ENCODE measurements at places on chromosomes 5 and 9. TPM values are rescaled to one million over a fixed set of nuclear protein-coding genes. Genes with fewer than 3 reads are reported as not detected.

The DIPK1B gene
- 11.4 TPM for total RNA-seq

The TAF1L gene
- total RNA-seq = not detected

DNA sequence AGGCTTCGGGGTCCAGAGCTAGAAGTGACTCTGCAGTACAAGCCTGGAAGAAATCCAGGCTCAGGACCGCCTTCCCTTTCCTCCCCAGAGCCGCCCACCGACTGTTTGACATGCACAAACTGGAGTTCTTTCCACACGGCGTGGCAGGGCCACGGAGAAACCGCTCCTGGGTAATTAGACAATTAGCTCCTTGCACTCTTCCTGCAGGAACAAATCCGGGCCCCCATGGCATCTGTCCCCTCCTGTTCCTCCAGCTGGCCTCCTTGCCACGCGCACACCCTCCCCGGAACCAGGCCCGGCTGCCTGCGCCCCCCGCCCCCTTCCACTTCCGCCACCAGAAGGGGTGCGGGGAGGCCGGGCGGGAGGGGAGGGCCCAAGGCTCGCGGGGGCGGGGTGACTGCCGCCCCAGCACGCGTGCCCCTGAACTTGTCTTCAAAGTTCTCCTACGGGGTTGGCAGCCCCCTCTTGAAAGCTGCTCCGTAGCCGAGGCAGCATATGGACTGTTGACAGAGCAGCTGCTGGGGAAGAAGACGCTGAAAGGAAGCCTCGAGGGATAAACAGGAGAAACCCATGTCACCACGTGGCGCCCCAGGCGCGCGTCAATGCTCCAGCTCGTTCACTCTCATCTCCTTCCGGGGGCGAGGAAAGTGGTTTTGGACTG lies 74.3 kb downstream of the SEC61B start:
- no peak for DNase-seq

DNA sequence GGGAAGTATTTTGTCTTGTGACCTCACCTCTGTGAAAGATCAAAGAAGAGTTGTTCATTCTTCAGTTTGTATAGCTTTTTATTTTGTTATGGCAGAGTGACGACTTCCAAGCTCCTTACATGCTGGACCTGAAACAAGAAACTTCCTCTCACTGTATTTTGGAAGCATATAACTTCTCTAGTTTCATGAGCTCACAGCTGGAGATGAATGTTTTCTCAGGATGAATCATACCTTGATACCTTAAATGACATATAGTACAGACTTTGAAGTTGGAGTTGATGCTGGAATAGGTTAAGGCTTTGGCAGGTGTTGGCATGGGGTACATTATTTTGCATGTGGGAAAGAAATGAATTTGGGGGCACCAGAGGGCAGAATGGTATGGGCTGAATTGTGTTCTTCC lies 112.5 kb downstream of the SLC25A46 start:
- no peak for DNase-seq

Data from osteocyte (in vitro differentiated cells).